ENCODE measurements at places on chromosomes 5 and 9.

DNA sequence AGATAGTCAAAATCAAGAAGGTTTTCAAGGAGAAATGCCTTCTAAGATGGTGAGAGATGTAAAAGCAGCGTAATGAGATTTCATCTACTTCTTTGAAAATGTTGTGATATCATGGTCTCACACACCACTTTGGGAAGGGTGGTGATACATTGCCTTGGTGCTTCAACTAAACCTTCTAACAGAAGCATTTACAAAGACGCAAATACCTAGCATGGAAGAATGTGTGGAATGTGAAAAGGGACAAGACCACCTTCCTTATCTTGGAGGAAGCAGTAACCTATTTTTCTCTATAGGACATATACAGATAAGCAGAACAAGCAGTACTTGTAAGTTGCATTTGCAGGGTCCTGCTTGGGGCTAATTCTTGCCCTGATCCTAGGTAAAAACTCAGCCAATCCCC, 38.8 kb downstream of the PCA3 start:
- DNase-seq, result no peak

- no peak for DNase-seq
These were observed 1.9 kb upstream of the PPP2CA start for GRCh38 chr5:134227776-134228175.

DNA sequence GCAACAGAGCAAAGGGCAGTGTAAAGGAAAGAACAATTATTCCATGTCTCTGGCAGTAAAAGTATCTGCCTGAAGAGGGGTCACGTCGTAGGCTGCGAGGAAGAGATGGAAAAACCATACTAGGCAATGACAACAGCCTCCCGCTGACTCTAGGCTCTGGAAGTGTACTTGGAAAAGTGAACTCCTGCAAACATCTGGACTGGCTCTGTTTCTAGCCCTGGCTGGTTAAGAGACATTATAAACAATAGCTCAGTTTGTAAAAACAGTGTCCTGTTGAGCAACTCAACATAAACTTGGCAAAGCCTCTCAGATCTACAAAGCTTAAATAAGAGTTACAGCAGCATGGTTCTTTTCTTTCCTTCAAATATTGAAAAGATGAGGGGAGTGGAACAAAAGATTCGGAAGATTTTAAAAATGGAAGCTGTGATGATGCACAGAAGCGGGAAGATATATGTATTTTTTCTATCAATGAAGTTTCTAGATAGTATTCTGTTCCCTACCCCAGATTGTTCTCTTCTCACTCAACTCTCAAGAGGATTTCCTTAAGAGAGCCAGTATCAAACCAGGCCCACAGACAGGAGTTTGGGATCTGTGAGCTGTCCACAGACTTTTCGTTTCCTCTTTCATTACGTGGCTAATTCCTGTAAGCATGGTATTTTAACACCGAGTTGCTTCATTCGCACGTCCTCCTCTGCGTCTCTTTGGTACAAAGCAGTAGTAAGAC, 79.4 kb downstream of the SPTLC1 start:
- DNase-seq, result peak; percentile 18

DNA sequence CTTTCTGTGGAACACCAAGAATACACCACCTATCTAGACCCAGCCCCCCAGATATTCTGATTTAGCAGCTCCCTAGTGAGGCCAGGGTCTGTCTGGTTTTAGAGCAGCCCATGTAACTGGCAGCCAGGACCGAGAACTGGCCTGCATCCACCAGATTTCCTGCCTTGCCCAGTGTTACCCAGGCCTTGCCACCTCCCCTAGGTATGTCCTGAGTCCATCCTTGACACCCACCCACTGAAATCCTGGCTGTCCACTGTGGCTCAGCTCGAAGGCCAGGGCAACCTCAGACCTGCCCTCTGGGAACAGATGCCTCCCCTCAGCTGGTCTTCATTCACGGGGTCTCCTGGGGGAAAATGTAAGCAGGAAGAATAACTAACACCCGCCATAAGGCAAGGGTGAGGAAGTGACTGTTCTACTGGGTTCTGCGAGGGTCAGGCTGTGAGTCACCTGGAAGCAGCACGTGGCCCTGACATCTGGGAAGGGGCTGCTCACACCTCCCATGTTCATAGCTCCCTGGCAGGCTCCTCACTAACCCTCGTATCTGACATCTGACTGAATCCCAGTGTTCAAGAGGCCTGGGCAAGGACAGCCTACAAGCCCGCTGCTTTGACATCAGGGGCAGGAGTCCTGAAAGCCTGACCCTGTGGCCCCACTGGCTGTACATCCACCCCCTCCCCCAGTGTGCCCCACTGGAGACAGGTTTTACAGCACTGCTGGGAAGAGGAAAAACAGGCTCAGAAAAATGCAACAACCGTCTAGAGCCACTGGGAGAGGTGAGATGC, 72.7 kb downstream of the SEMA4D start:
- DNase-seq, result no peak

- no peak for DNase-seq
These were observed 167.7 kb downstream of the TARS1 start for GRCh38 chr5:33608344-33609041.

DNA sequence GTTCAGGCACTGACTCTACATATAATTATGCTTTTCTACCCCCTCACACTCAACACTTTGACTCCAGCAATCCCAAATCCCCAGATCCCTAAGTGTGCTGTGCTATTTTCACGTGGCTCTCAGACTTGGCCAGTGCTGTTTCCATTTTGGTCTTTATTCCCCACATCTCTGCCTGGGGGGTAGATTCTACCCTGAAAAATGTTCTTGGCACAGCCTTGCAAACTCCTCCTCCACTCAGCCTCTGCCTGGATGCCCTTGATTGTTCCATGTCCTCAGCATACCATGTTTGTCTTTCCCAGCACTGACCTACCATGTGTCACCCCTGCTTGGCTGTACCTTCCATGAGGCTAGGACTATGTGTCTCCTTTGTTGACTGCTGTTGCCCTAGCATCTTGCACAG, 43.0 kb downstream of the FXN start:
- DNase-seq, result peak; percentile 44

DNA sequence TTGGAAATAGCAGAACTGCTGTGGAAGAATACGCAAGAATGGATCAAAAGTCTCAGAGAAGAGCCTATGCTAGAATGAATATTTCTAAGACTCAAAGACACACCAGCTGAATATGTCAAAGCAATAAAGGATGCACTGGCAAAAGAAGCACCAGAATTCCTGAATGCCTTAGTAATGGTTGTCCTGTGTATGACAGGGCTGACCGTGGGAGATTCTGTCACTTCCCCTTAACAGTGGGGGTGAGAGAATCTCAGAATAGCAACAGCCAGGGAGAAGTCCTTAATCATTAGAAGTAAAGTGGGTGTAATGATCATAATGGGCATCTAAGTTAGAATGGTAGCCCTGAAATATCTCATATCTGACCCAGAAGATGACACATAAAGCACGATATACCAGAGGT, 14.6 kb upstream of the PRR16 start:
- no peak for DNase-seq

DNA sequence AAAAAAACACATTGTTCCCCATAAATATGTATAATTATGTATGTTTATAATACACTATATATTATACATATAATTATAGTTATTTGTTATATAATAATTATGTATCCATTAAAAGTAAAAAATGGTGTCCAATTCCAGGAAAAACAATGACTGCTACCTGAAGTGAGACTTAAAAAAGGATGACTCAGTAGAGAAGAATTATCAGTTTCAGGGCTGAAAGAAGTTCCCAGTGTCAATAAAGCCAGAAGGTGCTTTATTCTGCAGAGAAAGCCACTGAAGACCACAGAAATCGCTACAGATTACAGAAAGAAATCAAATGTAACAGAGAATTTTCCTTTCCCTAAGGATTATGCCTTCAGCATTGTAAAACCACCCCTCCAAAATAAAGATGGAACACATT, 50.9 kb downstream of the ANKRD31 start:
- DNase-seq, result no peak

DNA sequence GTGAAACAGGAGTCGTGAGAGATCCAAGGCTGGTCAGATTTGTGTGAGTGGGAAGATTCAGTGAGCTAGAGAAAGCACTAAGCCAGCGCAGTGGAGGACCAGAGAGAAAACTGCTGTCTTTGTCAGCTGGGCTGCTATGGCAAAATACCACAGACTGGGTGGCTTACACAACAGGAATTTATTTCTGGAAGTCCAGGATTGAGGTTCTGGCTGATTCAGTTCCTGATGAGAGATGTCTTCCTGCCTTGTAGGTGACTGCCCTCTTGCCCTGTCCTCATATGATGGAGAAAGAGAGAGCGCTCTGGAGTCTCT, 24.2 kb upstream of the ANKRD33B start:
- DNase-seq, result no peak

DNA sequence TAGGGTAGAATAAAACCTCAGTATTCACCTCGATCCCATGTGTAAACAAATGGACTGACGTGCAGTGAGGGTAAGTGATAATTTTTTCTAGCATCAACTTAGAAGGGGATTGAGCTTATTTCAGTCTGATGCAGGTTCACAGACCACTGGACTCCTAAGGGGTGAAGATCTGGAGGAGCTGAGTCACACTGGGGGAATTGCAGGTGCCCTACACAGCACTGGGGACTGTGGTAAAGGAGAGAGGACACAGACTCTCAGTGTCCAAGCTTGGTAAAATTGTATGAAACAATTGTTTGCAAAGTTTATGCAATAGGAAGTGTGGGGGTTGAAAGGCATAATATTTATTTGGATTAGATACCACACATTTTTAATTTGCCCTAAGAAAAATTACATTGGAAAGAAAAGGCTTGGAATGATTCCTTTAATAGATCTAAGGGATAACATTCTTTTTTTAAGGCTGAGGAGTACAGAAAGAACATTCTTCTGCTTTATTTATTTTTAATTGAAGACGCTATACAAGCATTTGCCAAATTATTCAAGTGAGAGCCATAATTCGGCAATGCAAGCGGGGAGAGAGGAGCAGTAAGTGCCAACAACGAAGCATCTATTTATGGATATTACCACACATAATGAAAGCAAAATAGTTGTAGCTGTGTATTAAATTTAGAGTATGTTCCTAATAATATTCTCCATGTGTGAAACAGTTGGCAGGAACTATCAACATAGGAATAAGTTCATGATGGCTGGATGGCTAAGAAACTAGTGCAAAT, 766.9 kb upstream of the ADAMTS16 start:
- no peak for DNase-seq

- DNase-seq, result peak; percentile 69
These were observed 35.2 kb downstream of the RAI14 start for GRCh38 chr5:34691326-34691725.

DNA sequence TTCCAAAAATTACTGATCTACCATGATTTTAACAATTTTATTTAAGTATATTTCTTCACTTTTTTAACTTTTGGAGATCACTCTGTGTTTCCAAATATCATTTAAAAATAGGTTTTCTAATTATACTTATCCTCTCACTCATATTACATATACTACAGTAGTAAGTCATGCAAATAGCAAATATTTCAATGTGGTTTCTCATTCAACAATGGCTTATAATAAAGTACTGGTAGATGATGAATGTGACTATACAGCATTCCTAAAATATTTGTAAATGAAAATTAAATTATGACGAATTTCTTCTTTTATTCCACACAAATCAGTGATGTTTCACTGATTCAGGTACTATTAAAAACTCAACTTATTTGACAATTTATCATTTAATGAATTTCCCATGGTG, 176.3 kb upstream of the MEF2C start:
- no peak for DNase-seq

DNA sequence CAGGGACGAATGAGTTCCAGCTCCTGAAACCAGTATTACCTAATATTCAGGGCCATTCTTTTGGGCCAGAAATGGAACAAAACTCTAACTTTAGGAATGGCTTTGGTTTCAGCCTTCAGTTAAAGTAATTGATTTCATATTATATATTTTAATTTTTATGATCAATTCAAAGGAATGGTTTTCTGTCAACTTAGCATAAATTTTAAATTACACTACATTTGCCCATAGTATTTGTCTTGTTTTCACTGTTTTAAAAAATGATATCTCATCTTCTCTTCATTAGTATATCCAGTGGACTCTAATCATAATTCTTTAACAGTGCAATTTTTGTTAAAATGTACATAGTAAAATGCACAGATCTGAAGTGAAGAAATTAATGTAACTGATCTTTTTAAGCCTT, 1.9 kb upstream of the PCDHB16 start:
- no peak for DNase-seq

DNA sequence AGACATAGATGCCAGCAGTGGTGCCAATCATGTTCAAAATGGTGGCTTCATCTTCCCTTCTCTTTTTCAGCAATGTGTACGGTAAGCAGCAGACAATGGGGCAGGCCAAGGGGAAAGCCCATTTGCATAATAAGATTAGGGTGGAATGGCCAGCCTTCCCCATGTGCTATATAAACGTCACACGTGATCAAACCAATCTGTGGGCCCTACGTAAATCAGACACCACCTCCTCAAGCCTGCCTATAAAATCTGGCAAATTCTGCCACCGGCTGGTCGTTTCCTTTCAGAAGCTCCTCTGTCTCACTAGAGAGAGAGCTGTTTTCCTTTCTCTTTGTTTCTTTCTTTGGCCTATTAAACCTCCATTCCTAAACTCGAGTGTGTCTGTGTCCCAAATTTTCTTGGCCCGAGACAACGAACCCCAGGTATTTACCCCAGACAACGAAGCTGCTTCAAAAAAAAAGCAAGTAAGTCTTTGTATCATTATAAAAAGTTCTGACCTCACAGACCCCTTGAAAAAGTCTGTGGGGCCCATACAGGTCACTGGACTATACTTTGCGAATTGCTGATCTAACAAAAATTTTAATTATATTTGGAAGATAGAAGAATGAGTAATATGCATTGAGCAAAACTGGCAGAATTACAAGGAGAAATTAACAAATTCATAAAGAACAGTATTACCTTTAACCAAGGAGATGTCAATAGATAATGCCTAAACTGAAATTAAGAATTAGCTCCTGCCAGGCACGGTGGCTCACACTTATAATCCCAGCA, 15.2 kb downstream of the ZBTB5 start:
- no peak for DNase-seq
